ENCODE measurements at places on chromosomes 3 and 15.

GRCh38 chr3:112858410-112859069 lies 11.9 kb upstream of the CD200R1L start:
- DNase-seq: no peak

- DNase-seq: no peak
These were observed 224.4 kb downstream of the THRB start for GRCh38 chr3:24270204-24270691.

- DNase-seq: no peak
These were observed 29.2 kb downstream of the NSUN3 start for GRCh38 chr3:94092086-94092485.

GRCh38 chr3:121126033-121126706 lies 218.2 kb downstream of the STXBP5L start:
- no peak for DNase-seq

DNA sequence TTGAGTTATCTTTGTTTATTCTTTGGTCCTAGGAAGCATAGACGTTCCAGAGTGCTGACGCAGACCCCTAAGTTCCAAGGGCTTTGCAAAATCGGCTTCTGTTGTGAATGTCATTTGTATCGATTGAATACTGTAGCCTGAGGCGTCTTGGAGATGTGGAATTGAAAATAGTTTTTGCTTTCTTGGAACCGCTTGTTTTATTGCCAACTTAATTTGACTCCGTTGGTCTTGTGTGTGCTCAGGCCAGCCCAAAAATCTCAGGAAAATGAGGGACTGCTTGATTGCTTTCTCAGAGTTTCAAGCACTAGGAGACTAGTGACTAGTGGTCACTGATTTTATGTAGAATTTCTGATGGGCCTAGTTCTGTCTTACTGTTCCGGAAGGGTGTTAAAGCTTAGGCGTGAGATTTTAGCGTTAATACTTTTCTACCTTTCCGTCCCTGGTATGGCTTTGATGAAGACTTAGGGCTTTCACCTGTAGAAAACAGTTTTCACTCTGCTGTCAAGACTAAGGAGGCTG lies 263 bp upstream of the UTS2B start:
- no peak for DNase-seq
